ENCODE measurements at places on chromosomes 3 and 15.

DNA sequence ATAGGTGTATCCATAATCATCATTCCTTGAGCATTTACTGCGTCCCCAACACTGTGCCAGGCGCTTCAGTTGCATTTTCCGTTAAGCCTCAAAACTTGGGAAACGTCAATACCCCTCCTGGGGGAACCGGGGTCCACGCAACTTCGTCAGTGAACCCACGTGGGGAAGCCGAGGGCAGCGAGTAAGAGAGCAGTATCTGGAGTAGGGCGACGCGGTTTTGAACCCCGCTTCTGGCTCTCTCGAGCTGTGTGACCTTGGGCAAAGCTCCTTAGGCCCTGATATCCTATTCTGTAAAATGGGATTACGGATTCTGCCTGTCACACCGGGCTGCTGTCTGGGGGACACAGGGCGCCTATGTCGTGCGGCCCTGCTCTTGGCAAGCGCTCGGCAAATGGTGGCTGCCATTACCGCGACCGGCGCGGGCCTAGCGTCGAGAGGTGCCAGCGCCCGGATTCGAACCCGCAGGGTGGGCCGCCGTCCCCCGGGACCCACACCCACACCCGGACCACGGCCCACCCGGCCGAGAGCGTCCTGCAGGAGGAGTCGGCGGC is 590 bp downstream of the POLG start:
- no peak for DNase-seq

DNA sequence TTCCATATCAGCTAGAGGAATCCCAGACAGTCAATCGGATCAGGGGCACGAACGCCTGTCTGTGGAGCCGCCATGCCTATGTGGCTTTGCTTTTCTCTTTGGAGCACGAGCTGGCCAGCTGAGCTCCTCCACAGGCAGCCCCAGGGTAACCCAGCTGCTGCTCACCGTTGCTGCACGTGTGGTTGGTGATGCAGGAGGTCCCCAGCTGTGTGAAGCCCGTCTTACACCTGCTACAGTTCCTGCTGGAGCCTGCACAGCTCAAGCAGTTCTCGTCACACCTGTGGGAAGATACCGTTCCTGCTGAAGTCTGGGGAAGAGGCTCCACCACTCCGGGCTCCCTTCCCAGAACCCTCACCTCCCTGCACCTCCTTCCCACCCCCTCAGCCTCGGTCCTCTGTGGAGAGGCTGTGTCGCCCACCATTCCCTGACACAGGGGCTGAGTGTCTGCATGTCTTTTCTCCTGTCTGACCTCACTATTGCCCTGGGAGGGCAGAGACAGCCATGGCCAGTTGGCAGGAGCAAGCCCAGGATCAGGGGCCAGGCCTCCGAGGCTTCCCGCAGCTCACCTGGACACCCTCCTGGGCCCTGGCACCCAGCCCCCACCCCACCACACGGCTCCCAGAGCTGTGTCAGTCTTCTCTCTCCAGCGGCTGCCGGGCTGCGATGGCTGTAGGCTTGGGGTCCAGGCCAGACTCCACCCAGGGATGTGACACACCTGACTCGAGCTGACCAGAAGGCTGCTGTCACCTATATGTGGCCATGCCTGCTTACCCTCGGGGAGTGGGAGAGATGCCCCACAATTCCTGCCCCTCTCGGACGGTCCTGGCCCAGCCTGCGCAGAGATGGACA is 12.2 kb upstream of the SNRPA1 start:
- DNase-seq, result no peak

- no peak for DNase-seq
Observed at GRCh38 chr15:69472046-69472445, 19.4 kb downstream of the RPLP1 start.

GRCh38 chr3:189094539-189094938 is 77.2 kb upstream of the TPRG1 start:
- no peak for DNase-seq

Data from AG08396 (cell line).